Ascending aorta (tissue), 2 donors: ENCODE measurements at places on chromosomes 5 and 9.

DNA sequence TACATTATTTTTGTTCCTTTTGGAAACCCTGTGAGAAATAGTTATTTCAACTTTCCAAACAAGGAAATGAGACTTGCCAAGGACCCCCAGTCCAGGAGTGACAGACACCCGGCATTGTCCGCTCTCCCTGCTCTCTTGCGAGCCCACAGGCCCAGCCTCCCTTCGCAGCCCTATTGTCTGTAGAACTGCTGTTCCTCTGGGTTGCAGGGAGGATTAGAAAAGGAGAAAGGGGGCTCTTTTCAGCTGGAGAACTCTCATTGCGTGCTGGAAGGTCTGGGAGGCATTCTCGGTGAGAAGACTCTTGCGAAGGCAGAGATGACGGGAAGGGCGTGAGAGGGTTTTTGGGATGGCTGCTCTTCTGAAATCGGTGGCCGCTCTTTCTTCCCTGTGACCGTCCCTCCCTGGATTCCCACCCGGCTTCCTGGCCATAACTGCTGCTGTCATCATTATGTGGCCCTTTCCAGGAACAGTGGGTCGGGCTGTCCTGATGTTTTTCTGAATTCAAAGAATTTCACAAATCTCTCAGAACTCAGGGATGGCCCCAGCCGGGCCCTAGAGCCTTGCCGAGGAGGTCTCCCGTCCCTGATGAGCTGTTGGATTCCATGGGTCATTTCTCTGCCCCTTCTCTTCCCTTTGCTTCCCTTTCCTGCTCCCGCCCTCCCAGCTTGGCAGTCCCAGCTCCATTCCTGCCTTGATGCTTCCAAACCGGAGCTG lies 29.8 kb downstream of the STC2 start:
- no peaks in the 10 kb centered on the region for H3K36me3 ChIP-seq
- no peaks in the 10 kb centered on the region for H3K27me3 ChIP-seq
- no peak for DNase-seq
- H3K27ac ChIP-seq, result no peak overlapping the region
- H3K4me1 ChIP-seq, result no peaks in the 10 kb centered on the region

DNA sequence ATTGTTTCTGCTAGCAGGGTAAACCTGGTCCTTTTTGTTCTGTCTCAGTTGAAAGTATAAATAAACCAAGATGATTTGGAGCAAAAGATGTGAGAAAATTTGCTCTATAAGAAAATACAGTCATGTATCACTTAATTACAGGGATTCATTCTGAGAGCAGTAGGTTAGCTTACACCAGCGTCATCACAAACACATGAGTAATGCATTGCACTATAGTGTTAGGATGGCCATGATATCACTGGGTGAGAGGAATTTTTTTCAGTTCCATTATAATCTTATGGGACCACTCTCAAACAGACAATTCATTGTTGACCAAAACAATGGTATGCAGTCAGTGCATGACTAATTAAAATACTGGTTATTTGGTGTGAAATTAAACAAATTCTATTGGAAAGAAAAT lies 430.9 kb downstream of the CHSY3 start:
- no peak overlapping the region for H3K4me3 ChIP-seq
- H3K27ac ChIP-seq, result no peak overlapping the region
- no peaks in the 10 kb centered on the region for H3K4me1 ChIP-seq
- no peaks in the 10 kb centered on the region for H3K27me3 ChIP-seq
- H3K36me3 ChIP-seq, result no peaks in the 10 kb centered on the region
- no peak for DNase-seq

DNA sequence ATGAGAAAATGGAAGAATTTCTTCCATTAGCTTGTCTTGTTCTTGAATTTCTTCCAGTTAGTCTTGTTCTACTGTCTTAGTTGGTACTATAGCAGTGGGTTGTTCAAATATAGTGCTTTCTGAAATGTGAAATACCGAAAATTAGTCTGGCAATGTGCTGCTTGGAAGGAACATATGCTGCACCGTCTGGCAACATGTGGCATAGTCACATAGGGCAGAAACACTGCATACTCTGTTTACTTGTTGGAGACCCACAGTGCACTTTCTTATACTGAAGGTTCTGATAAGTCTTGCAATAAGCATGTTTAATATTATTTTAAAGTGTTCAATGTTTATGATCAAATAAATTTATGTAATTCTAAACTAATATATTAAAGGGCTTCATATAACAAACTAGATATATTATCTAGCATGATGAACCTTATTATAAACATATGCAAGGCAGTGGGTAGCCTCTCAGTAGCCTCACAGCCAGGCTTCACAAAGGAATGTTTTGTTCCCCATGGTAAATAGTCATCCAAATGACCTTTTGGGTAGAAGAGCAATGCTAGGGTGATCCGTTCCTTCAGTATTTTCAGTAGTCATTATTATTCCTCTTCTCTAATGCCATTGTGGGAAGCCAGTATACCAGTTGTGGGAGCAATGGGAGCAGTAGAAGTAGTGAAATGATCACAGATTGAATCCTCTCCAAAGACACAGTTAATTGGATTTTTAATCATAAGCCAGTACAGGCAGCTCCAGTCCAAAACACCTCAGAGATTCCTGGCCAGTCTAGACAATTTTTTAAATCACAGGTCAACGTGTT lies 1106.7 kb downstream of the DTWD2 start:
- H3K27ac ChIP-seq, result no peak overlapping the region
- no peak overlapping the region for H3K4me3 ChIP-seq
- no peak for DNase-seq
- no peaks in the 10 kb centered on the region for H3K27me3 ChIP-seq
- H3K36me3 ChIP-seq, result no peaks in the 10 kb centered on the region

DNA sequence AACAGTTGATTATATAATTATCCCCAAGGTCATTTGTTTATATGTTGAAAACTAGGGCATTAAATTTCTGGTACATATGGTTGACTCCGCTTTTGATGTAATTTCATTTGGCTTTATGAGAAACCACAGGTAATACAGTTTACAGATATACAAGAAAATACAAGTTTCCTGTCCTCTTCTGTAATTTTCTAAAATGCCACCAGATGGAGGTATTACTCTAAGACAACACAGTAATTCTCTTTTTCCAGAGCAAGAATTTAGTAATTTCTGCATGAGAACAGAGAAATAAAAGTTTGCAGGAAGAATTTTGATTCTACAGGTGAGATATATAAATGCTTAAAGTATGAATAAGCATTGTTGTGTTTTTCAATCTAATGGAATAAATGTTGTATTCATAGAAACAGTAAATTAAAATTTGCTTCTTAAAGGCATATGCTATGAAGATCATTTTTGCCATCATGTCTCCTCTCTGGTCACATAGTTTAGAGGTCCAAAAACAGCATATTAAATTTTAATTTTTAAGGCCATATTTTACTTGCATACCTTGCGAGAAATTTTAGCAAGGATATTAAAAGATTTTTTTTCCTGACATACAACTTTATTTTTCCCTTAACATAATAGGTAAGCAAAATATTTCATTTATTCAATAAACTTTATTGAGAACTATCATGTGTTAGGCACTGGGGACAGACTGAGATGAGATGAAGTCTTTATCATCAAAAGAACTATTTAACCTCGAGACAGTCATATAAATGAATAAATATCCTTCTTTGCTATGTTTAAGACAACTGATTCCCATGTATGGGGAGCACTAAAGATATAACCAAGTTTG lies 22.7 kb downstream of the CHD1 start:
- no peak overlapping the region for H3K4me3 ChIP-seq
- no peak overlapping the region for H3K27ac ChIP-seq
- no peak for DNase-seq
- H3K27me3 ChIP-seq, result no peaks in the 10 kb centered on the region
- peaks cover 20% of the 10 kb centered on the region for H3K36me3 ChIP-seq
- H3K4me1 ChIP-seq, result no peaks in the 10 kb centered on the region

- no peak for DNase-seq
- no peaks in the 10 kb centered on the region for H3K36me3 ChIP-seq
- no peaks in the 10 kb centered on the region for H3K27me3 ChIP-seq
Observed at GRCh38 chr9:92187390-92187789, 72.2 kb upstream of the SPTLC1 start.

DNA sequence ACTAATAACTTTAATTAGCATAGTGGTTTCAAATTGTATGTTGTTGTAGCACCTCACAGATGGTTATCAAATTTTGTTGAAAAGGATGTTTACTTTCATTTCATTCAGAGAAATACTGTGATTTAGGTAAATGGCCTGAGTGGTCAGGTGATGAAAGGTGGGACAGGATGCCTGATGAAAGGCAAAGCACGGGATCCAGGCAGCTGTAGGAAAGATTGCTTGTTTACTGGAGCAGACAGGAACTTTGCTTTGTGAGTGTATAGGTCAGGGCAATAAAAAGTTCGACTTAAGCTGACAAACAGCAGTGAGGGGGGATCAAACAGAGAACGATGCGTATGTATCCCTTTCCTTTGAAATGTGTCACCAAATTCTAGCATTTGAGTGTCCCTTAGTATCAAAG lies 19.0 kb downstream of the KIAA1958 start:
- H3K36me3 ChIP-seq, result no peaks in the 10 kb centered on the region
- H3K4me1 ChIP-seq, result no peaks in the 10 kb centered on the region
- no peak overlapping the region for H3K4me3 ChIP-seq
- H3K27ac ChIP-seq, result no peak overlapping the region
- DNase-seq, result no peak

GRCh38 chr5:120624021-120624563 lies 160.0 kb downstream of the PRR16 start:
- H3K27ac ChIP-seq, result no peak overlapping the region
- peak overlapping the region; percentile 19 for H3K4me3 ChIP-seq
- no peaks in the 10 kb centered on the region for H3K4me1 ChIP-seq
- DNase-seq, result no peak
- H3K36me3 ChIP-seq, result no peaks in the 10 kb centered on the region

GRCh38 chr9:116549061-116549664 lies 137.9 kb upstream of the TRIM32 start:
- H3K36me3 ChIP-seq, result no peaks in the 10 kb centered on the region
- peak overlapping the region; percentile 60 for H3K27ac ChIP-seq
- H3K27me3 ChIP-seq, result no peaks in the 10 kb centered on the region
- DNase-seq, result peak; percentile 73
- no peak overlapping the region for H3K4me3 ChIP-seq
- H3K4me1 ChIP-seq, result peaks cover 3% of the 10 kb centered on the region

DNA sequence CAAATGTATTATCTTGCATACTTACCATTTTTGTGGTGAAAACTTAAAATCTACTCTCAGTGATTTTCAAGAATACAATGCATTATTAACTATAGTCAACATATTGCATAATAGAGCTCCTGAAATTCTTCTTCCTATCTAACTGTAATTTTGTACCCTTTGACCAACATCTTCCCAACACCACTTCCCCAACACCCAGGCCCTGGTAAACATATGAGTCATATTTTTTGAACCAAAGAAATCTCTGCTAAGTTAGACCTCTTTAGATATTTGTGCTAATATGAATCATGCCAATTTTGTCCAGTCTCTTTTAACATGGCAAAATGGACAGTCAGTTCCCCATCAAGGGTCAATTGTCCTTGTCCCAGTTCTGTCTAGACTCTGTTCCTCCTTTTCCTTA lies 18.5 kb upstream of the RGS7BP start:
- H3K4me1 ChIP-seq, result no peaks in the 10 kb centered on the region
- no peak for DNase-seq
- H3K36me3 ChIP-seq, result no peaks in the 10 kb centered on the region
- H3K27ac ChIP-seq, result no peak overlapping the region
- no peaks in the 10 kb centered on the region for H3K27me3 ChIP-seq
- no peak overlapping the region for H3K4me3 ChIP-seq
